ENCODE measurements at places on chromosomes 7 and 10.

GRCh38 chr10:97647556-97647955, 7.1 kb downstream of the PI4K2A start:
- DNase-seq = no peak

DNA sequence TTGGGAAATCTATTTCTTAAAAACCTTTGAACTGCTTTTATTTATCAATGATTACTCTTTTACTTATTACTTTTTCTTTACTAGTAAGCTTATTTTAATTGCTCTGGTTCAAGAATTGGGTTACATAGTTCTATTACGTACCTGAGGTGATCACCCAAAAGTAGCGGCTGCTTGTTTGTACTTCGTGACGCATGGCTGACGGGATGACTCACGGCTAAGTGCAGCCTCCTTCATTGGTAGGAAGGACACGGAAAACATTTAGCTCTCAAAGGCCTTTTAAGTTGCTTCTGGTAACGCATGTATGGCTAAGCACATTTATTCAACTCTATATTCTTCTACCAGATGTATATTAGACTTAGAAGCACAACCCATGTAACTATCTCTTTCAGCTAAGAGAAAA, 285.8 kb upstream of the SP4 start:
- no peak for DNase-seq

- DNase-seq = no peak
These were observed 135.7 kb downstream of the DNAJB6 start for GRCh38 chr7:157472311-157473050.

GRCh38 chr7:41039386-41039953, 663.4 kb downstream of the INHBA start:
- no peak for DNase-seq

GRCh38 chr10:116136261-116136660, 136.7 kb downstream of the GFRA1 start:
- DNase-seq = no peak

DNA sequence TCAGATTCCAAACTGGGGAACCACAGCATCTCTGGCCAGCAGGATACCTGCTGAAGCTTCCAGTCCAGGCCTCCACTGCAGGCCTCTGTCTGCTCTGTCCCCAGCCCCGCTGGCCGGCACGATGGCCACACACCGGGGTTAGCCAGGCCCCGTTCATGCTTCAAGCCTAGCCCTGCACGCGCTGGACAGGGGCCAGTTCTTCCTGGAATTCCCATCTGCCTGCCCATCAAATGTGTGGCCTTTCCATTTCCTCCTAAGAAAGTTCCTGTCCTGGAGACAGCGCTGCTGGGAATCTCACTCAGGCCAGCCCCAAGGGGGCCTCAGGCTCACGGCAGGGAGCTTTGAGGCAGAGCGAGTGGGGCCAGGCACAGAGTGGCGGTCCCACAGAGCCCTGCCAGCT, 18.0 kb downstream of the SH2B2 start:
- no peak for DNase-seq

GRCh38 chr7:130361681-130362080, 17.1 kb downstream of the CPA5 start:
- DNase-seq = no peak

All from GM12878 (cell line).